ENCODE measurements at places on chromosomes 12 and 14.
A peak's percentile ranks its signal among the peaks of the same experiment; 100 is the strongest.

DNA sequence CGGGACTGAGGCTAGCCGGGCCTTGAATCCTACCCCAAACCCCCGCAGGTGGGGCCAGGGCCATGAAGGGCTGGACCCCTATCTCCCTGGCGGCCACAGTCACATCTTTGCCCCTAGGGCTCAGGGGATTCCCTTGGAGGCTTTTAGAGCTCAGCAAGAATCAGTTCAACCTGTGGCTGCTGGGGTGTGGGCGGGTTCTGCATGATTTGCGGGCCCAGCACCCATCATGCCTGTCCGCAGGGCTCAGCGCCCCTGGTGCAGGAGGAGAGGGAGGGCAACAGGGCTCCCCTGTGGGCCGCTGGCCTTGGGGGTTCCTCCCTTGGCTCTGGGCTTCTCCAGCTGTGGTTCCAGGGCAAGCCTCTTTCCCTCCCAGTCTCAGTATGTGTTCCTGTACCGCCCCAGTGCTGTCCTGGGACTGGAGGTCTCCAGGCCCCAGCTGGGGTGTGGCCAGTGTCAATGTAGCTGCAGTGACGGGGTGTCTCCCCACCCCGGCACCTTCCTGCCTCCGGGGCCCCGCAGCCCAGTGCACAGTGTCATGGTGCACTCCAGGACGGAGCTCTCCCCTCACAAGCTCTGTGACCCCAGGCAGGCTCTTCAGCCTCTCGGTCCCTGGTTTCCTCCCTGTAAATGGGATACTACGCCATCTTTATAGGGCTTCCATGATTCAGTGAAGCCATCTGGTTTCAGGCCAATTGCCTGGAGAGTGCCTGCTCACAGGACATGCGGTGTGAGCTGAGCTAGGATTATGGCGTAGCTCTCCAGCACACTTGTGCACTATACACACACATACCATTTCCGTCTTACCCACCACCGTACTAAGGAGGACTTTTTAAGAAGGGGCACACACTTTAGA lies 9.9 kb upstream of the LBHD2 start:
- DNase-seq = no peak

DNA sequence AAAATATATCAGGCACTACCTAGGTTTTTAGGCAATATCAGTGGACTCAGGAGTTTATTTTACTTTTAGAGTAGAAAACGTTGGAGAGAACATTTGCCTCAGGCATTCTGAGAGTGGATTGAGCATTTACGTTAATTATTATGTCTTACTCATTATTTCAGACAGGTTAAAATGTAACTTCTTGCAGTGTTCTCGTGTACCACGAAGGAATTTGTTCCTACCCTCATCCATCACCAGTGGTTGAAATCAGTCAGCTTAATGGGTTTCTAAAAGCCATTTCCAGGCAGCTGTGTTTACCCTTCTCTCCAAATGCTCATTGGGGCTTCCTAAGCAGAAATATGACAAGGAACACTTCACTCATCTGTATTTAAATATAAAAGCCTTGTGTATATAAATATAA lies 9.1 kb upstream of the LDHB start:
- DNase-seq = no peak

DNA sequence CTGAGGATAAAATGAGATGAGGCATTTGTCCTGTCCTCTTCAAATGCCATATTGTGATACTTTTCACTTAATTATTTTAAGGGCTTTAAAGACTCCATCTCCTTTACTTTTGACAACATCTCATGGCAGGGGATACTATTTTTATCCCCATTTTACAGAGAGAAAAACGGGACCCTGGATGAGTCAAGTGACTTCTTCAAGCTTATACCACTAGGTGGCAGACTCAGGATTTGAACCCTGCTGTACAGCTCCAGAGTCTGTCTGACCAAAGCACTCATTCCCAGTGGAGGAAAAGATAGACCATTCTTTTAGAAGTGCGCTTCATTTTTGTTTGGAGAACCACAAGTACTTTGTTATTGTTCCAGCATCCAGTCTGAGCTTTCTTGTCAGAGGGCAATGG lies 1.7 kb upstream of the SMOC1 start:
- peak; percentile 33 for DNase-seq

- no peak for DNase-seq
These were observed 161.3 kb downstream of the CPNE8 start for GRCh38 chr12:38744041-38744440.

DNA sequence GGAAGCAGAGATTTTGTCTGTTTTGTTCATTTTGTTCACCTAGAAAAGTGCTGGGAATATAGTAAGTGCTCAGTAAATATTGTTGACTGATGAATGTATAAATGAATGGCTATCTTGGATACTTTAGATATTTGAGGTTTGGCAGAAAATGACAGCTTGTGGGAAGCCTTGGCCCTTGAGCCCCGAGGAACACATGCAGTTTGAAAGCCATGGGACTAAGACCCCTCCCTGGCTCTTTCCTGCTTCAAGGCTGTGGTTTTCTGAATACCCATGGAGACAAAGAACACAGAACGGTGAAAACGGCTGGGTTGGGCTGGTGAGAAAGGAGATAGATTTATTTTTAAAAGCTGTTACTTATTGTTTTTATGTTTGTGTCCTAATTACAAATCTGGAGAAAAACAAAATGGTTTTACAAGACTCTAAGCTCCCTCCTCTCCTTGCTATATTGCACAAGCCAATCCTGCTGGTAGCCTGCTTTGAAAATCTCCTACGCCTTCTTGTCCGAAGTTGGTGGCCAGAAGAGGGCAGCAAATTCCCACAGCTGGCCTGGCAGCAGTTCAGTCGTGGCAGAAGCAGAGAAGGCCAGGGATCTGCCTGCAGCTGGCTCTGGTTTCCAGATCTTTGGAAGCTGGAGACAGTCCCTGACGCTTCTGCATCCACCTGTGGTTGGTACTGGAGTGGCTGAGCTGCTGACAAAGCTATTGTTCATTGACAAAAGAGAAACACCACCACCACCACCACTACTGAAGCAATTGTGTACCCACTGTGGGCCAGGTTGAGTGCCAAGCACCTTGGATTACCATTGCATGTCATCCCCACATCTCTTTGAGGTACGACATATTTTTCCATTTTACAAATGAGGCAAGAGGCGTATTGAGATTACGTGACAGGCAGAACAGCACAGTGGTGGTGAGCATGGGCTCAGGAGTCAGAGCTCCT lies 5.2 kb upstream of the KRT85 start:
- DNase-seq = peak; percentile 77

DNA sequence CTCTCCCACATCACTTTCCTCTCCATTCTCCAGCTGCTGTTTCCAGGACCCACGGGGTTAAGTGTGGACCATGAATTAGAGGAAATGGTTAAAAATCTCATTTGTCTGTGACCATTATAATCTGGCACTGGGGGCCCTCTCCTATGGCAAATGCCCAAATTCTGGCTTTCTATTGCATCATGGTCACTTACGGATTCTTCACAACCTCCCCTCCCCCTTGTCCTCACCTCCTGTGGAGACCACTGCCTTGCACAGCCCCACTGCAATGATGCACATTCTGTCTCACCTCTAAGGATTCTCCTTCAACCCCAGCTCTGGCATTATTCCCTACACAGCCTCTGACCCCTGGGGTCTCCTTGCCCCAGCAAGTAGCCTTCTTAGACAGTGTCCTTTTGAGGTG lies 18.9 kb downstream of the BCAT1 start:
- no peak for DNase-seq

DNA sequence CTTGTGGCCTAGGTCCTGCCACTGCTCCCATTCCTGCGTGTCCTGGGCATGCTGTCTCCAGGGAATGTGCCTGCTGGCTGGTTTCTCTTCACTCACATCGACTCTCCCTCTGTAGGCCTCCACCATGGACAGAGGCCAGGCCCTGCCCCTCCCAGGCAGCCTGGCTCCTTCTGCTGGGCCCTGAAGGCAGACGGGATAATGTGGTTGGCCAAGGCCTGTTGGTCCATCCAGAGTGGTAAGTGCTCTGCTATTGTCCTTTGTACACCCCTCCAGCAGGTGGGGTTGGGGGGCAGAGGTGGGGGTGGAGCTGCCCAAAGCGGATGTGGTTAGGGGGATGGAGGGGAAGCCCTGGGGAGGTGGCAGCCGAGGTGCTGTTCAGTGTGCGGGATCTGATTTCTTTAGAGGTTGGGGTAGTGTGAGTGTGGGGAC lies 9.5 kb upstream of the NR4A1 start:
- no peak for DNase-seq

DNA sequence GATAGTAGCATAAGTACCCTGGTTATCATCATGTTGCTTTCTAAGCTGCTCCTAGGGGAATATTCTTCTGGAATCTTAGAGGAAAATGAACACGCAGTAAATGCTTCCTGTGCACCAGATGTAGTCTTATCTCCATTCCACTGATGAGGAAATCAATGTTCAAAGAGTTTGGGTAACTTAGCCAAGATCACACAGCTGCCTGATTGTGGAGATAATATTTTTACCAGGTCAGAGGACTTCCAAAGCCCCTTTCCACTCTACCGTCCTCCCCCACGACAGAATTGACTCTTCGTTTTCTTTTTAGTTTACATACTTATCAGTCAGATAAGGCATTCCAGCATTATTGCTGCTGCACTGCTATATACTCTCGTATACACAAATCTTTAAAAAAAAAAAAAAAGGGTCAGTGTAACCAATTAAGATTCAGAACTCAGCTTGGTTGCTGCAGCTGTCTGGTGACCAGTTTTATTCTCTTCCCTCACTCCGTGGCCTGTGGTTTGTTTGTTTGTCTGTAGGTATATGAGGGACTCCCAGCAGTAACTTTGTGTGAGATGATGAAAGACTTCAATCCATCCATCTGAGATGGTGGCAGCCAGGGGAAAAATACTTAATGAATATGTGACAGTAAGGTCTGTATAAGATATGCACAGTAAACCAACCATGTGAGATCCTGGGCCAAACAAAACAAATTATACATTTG lies 110.5 kb downstream of the TGFB3 start:
- DNase-seq = no peak

GRCh38 chr12:132246997-132247717 lies 82.2 kb downstream of the GALNT9 start:
- DNase-seq = no peak

- DNase-seq = no peak
These were observed 32.3 kb downstream of the MED13L start for GRCh38 chr12:116245189-116245588.

GRCh38 chr14:72616811-72617210 lies 277.1 kb downstream of the DPF3 start:
- DNase-seq = no peak

- DNase-seq = no peak
These were observed 876 bp downstream of the LUM start for GRCh38 chr12:91110311-91110924.

DNA sequence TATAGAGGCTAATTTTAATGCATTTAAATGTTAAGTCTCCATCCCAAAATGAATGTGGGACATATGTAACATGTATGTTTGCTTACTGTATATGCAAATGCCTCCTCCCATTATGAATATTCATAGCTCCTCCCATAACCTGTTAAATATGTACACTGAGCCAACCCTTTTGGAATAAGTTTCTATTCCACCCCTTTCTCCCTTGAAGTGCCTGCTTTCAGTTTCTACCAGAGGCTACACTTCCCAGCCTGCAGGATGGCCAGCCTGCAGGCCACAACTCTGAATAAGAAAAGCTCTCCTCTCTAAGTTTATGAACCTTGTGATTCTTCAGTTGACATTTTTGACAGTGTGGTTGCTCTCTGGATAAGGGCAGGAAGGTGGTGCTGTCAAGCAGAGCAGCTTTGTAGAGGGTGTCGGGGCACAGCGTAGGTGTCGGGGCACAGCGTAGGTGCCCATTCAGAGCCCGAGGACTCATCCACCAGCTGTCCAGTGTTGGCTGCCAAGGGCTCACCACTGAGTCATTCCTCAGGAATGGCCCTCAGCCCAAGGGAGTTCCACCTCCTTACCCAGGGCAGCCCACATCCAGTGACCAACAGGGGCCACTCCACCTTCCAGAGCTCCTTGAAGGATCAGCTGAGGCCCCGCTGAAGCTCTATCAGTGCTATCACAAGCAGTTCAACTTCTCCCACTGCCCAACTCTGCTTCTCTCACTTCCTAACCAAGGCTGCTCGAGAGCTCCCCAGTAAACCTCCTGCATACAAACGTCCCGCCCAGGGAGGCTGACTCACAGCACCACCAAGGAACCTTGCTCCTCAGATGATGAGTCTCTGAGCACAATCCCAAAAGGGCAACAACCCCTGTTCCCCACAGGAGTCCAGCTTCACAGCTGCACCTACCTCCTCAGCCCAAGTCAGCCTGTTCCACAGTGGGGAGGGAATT lies 31.4 kb downstream of the VWF start:
- DNase-seq = peak; percentile 82

DNA sequence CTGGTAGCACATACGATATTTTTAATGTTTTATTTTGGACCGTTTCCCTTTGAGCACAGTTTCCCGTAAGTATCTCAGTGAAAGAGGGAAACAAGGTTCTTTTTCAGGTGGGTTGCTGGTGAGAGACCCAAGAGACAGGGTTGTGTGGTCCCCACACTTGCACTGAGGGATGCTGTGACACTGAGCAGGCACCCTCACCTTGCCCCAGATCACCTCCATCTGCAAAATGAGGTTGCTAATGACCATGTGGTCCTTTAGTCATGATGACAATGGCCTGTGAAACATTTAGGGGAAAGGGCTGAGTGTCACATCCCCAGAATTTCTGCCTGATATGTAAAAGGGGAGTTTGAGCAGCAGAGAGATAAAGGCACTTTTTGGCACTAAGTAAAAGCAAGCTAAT lies 4.3 kb downstream of the CCND2 start:
- DNase-seq = no peak

GRCh38 chr14:55301437-55302121 lies 30.4 kb downstream of the FBXO34 start:
- no peak for DNase-seq

GRCh38 chr14:104549536-104550339 lies 29.8 kb upstream of the C14orf180 start:
- DNase-seq = no peak

GRCh38 chr12:94593822-94594442 lies 56.4 kb downstream of the TMCC3 start:
- no peak for DNase-seq

DNA sequence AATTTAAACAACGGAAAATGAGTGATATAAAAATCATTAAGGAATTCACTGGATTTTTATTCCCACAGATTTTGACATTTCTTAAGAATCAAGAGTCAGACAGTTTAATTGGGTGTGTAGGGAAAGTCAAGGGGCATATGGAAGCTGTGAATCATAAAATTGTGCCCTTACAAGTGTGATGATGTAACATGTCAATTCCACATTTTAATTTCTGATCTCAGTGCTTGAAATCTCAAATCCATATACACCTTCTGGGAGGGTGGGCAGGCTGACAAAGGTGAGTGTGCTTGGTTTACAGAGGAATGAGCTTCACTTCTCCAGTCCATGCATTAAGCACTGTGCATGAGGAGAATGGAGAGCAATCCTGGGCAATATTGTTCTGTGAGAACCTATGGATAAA lies 1.0 kb upstream of the KRT6A start:
- peak; percentile 17 for DNase-seq

- DNase-seq = no peak
These were observed 81.2 kb downstream of the BCL11B start for GRCh38 chr14:99190696-99191394.

DNA sequence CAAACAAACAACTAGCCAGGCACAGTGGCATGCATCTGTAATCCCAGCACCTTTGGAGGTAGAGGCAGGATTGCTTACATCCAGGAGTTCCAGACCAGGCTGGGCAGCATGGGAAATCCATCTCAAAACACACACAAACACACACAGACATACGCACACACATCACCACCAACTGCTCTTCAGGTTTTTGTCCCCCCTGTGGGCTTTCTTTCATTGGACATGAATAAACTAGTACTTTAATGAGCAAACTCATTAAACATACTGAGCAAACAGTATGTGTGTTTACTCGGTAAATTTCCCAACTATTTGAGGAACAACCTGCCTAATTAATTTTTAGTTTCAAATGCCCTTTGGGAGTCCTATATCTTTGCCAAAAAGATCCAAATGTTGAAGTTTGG lies 10.1 kb upstream of the RASSF3 start:
- DNase-seq = no peak

GRCh38 chr14:57069702-57070101 lies 199.0 kb downstream of the EXOC5 start:
- no peak for DNase-seq

All from inflammatory macrophage treated with lipopolysaccharide for 4 hours (primary cell).